ENCODE measurements at places on chromosomes 3 and 15.

DNA sequence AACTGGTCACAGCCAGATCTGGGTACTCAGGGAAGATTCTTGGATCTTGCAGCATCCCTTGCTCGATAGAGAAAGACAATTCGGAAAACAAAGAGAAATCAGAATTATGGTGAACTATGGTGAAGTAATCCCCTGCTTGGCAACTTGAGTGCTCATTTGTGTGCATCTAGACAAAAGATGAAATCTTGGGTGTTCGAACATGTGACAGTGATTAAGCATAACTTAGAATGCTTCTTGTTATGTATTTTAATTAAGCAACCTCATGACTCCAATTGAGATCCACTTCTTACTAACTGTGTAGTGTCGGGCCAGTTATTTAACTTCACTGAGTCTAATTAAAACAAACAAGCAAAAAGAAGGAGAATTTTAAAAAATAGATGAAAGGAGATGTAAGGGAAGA lies 56.5 kb downstream of the ZNF385D start:
- ATAC-seq = no peak

DNA sequence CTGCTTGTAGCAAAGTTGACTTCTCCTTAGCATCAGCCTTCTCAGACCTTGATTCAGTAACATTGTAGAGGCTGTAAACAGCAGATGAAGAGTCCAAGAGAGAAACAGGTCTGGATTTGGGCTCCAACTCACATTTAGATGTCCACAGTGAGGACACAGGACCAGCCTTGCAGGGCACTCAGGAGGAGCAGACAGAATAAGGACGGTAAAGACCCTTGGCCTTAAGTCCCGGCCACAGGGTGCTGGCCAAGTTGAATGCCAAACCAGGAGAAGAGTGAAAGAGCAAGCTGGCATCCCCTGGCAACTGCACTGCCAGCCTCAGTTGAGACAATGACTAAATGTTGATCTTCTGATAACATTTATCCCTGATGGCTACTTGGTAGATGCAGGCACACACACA lies 136.3 kb downstream of the LRRK1 start:
- ATAC-seq = no peak

GRCh38 chr3:16801698-16802097 lies 83.1 kb upstream of the PLCL2 start:
- ATAC-seq = peak; percentile 48

DNA sequence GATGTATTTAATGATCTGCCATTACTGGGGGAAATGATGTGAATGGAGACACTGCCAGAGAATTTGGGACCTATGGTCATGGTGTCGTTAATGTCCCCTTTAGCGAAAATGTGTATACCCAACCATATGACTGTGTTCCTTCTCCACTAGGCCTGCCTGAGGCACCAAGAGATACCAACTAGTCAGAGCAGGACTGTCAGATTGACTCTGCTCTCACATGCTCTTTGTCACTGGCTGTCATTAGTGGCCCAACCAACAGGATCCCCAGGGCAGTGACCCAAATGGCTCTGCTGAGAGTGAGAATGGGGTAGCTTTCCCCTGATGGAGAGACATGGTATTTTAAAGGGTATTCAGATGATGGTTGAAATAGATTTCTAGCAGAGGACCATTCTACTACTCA lies 2.8 kb downstream of the TAGLN3 start:
- no peak for ATAC-seq

DNA sequence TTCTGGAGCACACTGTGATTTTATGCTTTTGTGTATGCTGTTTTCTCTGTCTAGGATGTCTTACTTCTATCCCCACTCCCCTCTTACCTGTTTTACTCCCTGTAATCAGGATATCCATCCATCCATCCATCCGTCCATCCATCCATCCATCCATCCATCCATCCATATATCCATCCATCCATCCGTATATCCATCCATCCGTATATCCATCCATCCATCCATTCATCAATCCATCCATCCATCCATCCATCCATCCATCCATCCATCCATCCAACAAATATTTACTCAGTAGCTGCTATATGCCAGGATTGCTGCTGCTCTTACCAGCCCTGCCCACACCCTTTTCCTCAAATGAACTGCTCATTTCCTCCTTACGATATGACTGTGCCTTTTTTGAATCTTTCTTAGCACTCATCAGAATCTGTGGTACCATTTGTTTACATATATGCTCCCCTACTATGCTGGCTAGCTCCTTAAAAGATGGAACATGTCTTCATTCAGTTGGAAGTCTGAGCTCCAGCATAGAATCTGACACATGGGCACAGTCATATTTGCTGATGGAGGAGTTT lies 35.2 kb downstream of the USP13 start:
- ATAC-seq = no peak

DNA sequence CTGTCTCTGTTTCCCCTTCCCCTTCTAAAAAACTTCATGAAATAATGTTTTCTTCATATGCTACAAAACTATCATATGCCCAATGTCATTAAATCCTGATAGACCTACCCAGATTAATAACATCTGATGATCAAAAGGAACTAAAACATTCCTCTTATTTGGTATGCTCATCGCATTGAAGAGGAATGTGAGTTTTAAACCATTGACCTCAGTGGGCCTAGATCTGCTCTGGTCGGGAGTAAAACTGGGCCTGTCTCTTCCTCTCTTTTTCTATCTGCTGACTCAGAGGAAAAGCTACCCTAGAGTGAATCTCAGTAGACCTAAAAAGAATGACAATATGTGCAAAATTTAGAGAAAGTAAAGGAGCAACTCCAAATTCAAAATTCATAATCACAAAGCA lies 275.8 kb downstream of the SATB1 start:
- no peak for ATAC-seq

DNA sequence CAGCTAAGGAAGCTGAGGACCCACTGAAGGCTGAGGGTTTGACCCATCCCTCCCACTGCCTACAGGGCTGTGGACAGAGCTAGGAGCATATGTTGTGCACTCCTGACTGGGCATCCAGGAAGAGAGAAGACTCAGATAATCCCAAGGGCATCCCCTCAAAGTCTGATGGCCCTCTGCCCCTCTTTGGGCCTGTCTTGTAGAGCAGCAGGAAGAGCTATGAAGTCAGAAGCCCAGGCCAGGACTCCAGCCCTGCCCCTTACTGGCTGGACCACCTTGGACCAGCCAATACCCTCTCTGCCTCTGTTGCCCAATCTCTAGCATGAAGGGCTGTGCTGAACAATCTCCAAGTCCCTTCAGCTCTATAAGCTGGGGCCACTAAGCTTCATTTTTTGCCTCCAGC lies 210.8 kb downstream of the RPLP1 start:
- ATAC-seq = no peak

- no peak for ATAC-seq
These were observed 274.6 kb upstream of the TBL1XR1 start for GRCh38 chr3:177471733-177472480.

GRCh38 chr15:83278191-83278590 lies 6.3 kb downstream of the BNC1 start:
- ATAC-seq = no peak

DNA sequence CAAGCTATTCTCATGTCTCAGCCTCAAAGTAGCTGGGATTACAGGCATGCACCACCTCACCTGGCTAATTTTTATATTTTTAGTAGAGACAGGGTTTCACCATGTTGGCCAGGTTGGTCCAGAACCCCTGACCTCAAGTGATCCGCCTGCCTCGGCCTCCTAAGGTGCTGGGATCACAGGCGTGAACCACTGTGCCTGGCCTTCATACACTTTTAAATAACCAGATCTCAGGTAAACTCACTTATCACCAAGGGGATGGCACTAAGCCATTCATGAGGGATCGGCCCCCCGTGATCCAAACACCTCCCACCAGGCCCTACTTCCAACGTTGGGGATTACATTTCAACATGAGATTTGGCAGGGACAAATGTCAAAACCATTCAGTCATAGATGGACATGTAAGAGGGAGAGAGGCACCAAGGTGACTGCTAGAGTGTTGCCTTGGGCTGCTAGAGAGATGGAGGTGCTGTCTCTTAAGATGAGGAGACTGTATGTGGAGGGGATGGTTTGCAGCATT lies 13.3 kb upstream of the DOCK3 start:
- no peak for ATAC-seq

DNA sequence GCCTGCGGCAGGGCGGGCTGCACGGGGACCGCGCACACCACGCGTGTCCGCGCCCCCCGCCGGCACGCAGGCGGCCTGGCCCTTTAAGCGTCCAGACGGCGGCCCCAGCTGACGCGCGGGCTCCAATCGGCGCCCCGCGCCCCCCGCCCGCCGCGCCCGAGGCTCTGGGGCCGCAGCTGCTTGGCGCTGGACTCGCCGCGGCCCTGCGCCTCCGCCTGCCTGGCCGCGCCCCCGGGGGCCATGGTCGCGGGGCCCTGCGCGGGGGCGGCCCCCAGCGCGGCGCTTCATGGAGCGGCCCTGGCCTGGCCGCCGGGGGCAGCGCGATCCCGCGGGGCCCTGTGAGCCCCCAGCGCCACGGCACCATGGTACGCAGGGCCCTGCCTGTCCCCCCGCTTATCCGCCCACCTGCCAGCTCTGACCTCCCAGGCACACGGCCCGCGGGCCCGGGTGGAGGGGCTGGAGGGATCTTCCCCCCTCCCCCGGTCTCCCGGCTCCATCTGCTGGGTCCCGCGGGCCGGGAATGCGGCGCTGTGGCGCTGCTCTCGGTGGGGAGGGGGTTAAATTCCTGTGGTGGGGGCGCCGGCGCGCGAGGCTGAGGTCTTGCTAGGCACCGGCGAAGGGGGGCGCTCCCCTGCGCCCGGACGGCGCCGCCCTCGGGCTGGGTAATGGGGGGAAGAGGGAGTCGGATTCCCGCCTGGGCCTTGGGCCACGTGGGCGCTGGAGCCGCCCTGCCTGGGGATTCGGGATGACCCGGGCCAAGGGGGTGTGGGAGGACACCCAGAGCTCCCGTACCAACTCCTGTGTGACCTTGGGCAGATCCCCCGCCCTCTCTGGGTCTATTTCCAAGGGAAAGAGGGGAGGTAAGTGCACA lies 1.1 kb downstream of the ZBTB47 start:
- ATAC-seq = peak; percentile 17

GRCh38 chr3:192652727-192653126 lies 74.6 kb downstream of the FGF12 start:
- ATAC-seq = no peak

GRCh38 chr3:139234491-139234890 lies 109.3 kb upstream of the MRPS22 start:
- no peak for ATAC-seq

DNA sequence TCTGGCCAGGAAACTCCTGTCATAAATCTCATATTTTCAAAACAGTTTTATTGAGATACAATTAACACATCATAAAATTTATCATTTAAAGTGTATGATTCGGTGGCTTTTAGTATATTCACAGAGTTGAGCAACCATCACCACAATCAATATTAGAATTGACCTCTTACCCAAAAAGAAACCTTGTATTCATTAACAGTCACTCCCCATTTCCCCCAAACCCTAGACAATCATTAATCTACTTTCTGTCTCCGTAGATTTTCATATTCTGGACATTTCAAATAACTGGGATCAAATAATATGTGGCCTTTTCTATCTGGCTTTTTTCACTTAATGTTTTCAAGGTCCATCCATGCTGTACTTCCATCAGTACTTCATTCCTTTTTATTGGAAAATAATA lies 145.7 kb upstream of the RORA start:
- no peak for ATAC-seq

DNA sequence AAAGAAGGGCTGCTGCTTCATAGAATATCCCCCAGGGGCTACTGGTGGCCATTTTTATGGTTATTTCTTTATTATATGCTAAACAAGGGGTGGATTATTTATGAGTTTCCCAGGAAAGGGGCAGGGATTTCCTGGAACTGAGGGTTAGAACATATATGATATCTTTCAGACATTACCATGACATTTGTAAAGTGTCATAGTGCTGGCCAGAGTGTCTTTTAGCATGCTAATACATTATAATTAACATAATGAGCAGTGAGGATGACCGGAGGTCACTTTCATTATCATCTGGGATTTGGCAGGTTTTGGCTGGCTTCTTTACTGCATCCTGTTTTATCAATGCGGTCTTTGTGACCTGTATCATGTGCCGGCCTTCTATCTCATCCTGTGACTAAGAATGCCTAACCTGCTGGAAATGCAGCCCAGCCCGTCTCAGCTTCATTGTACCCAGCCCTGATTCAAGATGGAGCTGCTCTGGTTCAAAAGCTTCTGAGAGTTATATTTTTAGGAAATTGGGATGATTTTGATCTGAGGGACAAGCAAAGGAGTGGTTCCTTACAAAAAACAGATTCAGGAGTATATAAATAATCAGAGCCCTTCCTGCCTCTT lies 9.1 kb upstream of the ZBTB20 start:
- ATAC-seq = no peak

- ATAC-seq = no peak
These were observed 225.9 kb upstream of the LRRN1 start for GRCh38 chr3:3573341-3573740.

Data from SK-N-SH treated with all-trans-retinoic acid at 6 μM for 48 hours (cell line).